ENCODE measurements at places on chromosomes 2 and 18. TPM values are rescaled to one million over a fixed set of nuclear protein-coding genes. Genes with fewer than 3 reads are reported as not detected.

The SPC25 gene
- polyA plus RNA-seq = 3.0 TPM

DNA sequence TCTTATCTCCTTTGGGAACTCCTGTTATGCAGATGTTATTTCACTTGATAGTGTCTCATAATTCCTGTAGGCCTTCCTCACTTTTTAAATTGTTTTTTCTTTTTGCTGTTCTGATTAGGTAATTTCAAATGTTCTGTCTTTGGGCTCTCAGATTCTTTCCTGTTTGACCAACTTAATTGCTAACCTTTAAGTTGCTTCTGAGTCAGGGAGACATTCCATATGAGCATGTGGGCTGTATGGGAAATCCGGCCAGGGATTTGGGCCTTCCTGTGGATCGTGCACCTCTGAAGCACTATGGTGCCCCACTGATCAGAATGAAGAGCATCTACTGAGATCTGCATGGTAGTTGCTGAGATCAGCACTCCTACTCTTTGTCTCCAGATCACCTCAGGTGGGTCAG lies 44.7 kb upstream of the REEP1 start:
- DNase-seq = no peak

The MRPL19 gene
- 29.7 TPM for polyA plus RNA-seq

GRCh38 chr2:240002983-240003382 lies 22.2 kb downstream of the NDUFA10 start:
- DNase-seq = no peak

Measured in small intestine (tissue), 16 donors.